A549 (cell line): ENCODE measurements at places on chromosomes 1 and 21.

- DNase-seq: no peak
Observed at GRCh38 chr1:247087256-247087655, 8.6 kb upstream of the ZNF670 start.

DNA sequence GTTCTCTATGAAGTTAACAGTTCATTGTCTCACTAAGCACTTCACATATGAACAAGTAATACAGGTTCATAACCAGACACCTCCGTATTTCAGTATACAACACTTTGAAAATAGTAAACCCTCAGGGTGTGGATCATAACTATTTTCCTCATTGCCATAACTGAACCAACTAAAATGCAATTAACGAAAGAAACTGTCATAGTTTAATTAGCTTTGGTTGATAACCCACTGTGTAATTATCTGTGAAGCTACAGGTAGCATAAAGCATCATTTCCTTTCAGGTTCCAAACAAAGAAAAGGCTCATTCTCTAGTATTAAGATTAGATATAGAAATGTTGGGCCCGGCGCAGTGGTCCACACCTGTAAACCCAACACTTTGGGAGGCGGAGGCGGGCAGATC, 58.5 kb downstream of the EIF4G3 start:
- DNase-seq: no peak

GRCh38 chr1:6788946-6789345, 3.7 kb downstream of the CAMTA1 start:
- DNase-seq: no peak

- DNase-seq: no peak
Observed at GRCh38 chr1:58409890-58410289, 136.6 kb downstream of the OMA1 start.

DNA sequence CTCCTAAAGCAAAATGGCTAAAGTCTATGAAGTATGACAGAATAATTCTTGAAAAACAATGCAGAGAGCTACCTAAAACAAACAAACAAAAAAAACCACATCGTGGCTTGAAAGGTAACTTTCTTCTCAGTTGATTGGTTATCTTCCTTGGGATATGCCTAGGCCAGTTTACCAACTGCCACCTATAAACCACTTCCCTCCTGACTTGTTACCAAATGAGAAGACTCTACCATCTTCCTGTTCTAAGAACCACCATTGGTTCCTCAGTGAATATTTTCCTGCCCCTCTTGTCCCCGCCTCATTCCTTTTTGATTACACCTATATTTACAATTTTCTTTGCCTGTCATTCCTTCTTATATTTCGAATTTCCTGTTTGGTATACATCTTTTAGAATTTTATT, 336.6 kb downstream of the SIPA1L2 start:
- DNase-seq: no peak

DNA sequence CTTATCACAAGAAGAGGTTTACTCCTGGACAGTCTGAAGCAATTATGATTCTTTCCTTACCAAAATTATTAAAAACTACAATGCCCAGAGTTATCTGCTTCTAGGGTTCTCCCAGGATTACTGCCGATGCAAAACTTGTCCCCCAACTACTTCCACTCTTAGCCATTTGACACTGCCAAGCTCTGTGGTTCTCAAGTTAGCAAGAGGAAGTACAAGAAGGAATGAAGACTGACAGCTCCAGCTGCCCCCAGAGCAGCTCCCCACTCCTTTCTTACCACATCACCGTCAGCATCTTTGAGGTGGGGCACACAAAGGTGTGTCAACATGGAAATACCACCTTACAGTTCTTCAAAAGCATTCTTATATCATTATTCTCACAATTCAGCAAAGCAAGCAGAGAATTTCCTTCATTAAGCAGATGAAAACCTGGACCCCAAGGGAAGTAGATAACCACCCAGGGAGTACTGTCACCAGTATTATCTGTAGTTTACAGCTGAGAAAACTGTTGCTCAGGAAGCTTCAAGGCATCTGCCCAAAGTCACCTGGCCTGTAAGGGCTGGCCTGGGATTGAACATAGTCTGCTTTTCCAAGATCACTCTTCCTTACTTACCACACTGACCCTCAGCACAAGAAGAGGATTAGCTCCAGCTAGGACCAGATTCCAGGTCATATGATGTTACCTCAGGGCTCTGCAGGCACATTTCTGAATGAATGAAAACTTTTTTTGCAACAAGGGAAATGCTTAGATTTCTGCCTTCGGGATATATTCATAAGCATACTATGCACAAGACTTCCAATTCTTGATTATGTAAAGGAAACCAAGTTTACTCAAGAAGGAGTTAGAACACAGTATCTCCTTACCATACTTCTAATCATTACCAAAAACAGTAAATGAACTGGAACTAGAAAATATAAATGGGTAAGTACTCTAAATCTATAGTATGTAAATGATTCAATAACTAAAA, 9.3 kb downstream of the PSMG1 start:
- no peak for DNase-seq

GRCh38 chr1:193216920-193217319, 30.5 kb upstream of the B3GALT2 start:
- DNase-seq: no peak

DNA sequence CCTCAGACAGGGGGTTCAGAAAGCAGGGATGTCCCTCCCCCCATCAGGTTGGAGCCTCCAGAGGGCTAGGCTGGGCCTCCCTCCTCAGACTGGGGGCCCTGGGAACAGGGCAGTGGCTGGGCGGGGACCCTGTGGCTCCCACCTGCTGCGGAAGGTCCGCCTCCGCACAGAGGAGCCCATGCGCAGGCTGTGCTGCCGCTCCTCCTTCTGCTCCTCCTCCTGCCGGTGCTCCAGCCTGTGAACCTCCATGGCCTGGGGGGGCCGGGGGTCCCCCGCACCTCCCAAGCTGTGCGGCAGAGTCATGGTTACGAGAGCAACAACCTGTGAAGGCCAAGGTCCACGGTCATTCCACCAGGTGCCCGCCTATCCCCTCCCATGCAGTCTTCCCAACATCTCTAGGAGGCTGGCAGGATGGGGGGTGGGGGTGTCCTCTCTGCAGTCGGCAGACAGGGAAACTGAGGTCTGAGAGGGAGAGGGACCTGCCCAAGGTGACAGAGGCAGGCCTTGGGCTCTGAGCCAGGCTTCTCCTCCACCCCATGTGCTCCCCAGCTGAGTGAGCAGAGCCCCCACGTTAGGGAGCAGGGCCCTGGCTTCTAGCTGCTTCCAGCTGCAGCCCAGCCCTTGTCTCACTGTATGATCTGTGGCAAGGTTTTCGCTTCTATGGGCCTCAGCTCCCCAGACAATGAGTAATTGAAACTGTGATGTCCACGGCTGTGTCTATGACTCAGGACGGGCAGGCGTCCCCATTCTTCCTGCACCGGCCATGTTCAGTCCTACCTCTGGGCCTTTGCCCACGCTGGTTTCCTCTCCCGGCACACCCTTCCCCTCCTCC, 3.4 kb downstream of the MYOM3 start:
- peak; percentile 68 for DNase-seq

GRCh38 chr1:212234431-212235395, 50.5 kb upstream of the PPP2R5A start:
- DNase-seq: peak; percentile 77

- no peak for DNase-seq
Observed at GRCh38 chr21:14595449-14595848, 49.3 kb upstream of the SAMSN1 start.

- no peak for DNase-seq
Observed at GRCh38 chr21:40166291-40166843, 299.1 kb downstream of the PCP4 start.

GRCh38 chr1:203754455-203754864, 10.5 kb upstream of the LAX1 start:
- DNase-seq: no peak

DNA sequence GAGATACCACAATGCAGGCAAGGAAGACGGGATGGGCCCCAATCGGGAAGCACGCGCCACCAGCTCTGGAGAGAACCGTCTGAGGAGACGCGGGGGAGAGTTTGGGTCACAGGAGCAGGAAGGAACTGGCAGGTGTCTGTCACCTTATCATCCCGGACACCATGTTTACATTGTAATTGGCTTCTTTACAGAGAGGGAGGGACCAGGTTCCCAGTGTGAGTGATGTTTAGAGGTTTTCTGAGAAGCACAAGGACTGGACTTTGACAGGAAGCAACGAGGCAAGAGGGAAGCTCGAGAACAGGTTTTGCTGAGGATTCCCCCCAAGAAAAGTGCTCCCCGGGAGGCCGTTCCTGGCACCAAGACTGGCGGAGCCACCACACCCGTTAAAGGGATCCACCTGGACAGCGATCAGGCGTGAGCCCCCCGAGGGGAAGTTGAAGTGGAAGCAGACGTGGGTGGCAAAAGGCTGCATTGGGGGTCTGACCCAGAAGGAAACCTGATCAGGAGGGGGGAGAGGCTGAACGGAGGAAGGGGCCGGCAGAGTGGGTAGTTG, 957 bp downstream of the EPS15 start:
- DNase-seq: peak; percentile 25

- no peak for DNase-seq
Observed at GRCh38 chr21:35504277-35504676, 455.2 kb upstream of the RUNX1 start.

GRCh38 chr1:10714337-10715114, 81.9 kb downstream of the CASZ1 start:
- DNase-seq: no peak

DNA sequence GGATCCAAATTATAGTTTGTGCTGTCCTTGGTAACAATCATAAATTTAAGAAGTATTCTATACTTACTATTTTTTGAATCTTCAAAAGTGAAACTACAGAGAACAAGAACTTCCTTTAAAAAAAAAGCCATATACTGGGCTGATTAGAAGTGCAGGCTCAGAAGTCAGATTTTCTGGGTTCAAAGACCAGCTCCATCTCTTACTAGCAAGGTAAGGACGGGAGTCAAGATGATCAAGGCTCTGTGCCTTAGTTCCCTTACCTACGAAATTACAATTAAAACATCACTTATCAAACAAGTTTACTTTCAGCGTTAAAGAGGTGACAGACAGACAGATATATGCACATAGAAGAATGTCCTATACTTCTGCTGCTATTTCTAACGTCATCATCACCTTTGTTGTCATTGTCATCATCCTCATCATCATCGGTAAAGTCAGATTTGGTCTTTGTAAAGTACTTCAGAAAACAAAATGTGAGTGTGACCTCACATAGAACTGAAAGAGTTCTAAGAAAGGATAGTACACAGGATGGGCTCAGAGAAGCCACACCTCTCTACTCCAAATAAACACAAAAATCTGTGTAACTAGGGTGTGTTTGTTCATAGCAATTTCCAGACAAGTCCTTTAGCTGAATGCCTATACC, 178.7 kb downstream of the VAV3 start:
- DNase-seq: no peak

DNA sequence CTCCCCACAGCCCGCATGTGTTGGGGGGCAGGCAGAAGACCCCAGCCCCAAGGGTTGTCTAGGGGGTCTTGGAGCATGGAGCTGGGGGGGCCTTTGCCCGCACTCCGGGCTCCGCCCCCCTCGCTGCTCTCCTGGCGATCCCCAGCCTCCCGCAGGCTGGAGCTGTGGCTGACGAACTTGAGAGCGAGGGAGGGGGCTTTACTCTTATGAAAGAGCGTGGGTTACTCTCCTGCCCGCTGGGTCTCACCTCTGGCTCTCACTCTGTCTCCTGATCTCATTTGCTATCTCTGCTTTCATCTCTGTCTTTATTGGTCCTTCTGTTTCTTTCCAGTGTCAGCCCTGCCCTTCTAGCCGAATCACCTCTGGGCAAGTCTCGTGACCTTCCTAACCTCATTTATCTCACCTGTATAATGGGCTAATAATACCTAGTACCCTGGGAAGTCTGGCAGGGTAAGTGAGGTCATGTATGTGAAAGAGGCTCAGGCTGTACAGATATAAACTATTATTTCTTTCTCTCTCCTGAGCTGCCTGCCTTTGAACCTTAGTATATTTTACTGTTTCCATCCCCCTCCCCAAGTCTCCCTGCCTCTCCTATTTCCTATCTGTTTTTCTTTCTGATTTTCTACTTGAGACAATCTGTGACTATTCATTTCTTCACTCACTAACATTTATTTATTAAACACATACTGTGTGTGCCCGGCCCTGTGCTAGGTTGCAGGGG, 731 bp downstream of the EFNA4 start:
- DNase-seq: peak; percentile 49
